ENCODE measurements at places on chromosomes 4 and X.
A peak's percentile ranks its signal among the peaks of the same experiment; 100 is the strongest.

DNA sequence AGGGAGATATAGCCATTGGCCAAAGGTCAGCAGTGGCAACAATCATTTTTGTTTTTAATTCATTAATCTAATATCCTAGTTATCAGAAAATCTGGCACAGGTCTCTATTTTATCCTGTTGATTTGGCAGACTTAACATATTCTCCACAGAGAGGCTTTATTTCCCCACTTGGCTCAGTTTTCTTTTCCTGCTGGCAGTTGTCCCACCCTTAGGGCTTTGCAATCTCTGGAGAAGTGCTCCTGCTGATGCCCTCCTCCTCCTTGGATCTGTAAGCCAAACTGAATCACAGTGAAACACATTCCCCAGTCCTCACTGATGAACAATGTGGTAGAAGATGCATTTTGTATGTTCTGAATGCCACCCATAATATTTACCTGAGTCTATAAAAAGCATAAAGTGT, 889.7 kb downstream of the PDHA2 start:
- DNase-seq, result peak; percentile 80

DNA sequence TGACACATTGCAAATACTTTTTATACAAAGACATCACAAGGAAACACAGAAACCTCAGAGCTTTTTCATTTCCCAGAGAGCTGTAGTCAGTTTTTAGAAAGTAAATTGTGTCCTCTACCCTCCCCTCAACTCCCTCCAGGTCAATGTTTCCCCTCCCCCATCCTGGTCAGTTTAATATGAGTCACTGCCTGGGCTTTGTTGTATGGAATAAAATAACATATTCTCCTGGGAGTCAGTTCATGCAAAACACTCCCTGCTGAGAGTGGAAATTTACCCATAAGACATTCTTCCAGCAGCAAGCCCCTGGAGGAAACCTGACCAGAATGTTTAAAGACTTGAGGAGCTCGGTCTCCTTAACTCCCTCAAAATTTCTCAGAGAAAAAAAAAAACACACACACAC, 270.1 kb upstream of the LDB2 start:
- DNase-seq, result no peak

- DNase-seq, result no peak
These were observed 46.3 kb upstream of the LONRF3 start for GRCh38 chrX:118928151-118928550.

- no peak for DNase-seq
These were observed 47.2 kb upstream of the ETNPPL start for GRCh38 chr4:108810087-108810486.

DNA sequence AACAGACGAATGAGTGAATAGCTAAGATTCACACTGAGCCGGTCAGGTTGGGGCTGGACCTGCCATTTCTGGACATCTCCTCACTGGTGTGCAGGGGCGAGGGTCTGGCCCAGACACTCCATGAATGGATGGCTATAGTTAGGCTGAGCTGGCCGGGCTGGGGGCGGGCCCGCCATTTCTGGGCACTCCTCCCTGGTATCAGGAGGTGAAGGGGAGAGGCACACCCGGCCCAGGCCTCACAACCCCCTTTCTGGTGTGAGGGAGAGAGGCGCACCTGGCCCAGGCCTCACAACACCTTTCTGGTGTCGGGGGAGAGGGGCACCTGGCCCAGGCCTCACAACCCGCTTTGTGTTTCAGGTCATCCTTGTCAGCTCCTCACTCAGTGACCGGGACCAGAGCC, 203.2 kb upstream of the PSAPL1 start:
- DNase-seq, result no peak

GRCh38 chr4:118680808-118681207, 4.4 kb upstream of the METTL14 start:
- no peak for DNase-seq

GRCh38 chr4:132646186-132646585, 502.9 kb upstream of the PCDH10 start:
- DNase-seq, result no peak

DNA sequence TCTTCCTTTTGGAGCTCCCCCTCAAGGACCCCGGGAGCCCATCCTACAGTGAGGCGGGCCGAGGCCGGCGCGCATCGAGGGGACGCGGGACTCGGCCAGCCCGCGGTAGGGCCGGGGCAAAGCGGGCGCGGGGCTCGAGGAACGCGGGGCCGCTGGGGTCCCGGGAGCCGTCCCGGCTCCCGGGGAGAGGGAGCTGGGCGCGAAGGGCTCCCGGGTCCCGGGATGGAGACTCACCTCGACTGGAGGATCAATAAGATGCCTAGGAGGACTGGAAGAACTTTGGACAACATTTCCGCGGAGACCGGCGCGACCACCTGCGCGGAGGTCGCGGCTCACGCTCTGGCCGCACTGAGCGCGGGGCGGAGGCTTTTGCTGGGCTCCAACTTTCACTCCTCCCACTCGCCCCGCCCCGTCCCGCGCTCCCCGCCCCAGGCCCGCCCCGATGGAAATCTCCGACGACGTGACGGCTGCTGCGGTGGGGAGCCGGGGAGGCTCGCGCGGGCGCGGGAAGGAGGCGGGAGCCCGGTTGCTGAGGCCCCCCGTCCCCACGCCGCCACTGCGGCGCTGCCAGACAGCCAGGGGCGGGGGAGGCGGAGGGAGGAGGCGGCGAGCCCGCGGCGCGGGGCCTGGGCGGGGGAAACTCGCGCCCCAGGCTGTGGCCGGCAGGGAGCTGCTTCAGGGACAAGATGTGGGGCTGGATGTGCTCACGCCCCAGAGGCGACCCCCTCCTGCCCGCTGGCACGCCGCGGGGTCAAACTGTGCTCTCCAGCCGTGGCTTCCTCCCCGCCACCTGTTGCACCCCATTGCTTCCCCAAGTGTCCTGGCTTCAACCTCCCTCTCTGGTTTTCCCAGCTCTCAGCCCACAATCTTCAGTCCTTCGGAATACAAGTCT, at the start of gene GABRE:
Gene GABRE, minus strand, starts transcription at position 341 of the 892 bp plus-strand sequence. Its CDS starts 51 bp downstream, at position 290.
- DNase-seq, result no peak

DNA sequence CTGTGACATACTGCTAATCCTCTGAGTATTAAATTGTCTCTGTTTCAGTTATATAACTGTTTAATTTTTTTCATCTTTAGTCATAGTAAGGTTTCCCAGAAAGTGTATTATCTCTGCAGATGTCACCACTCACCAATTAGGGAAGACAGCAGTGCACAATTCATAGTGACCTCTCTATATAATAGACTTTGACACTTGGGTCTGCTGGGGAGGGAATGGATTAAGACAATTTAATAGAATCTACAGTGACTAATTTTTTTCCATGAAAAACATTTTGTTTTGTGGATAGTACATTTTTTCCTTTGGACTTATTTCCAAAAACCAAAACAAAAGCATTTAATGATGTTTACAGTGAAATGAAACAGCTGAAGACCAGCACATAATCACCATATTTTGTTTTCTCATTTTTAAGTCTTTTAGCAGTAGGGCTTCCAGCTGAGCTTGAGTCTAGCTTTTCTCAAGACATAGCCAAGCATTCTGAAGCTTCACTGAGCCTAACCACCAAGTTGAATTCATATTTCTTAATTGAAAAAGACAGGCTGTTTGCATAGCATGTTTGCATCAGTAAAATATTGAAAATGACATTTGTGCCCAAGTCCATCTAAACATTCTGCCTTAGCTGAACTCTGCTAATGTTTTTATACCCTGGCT, 69.5 kb downstream of the PCDH19 start:
- no peak for DNase-seq
